ENCODE measurements at places on chromosomes 7 and 10.

DNA sequence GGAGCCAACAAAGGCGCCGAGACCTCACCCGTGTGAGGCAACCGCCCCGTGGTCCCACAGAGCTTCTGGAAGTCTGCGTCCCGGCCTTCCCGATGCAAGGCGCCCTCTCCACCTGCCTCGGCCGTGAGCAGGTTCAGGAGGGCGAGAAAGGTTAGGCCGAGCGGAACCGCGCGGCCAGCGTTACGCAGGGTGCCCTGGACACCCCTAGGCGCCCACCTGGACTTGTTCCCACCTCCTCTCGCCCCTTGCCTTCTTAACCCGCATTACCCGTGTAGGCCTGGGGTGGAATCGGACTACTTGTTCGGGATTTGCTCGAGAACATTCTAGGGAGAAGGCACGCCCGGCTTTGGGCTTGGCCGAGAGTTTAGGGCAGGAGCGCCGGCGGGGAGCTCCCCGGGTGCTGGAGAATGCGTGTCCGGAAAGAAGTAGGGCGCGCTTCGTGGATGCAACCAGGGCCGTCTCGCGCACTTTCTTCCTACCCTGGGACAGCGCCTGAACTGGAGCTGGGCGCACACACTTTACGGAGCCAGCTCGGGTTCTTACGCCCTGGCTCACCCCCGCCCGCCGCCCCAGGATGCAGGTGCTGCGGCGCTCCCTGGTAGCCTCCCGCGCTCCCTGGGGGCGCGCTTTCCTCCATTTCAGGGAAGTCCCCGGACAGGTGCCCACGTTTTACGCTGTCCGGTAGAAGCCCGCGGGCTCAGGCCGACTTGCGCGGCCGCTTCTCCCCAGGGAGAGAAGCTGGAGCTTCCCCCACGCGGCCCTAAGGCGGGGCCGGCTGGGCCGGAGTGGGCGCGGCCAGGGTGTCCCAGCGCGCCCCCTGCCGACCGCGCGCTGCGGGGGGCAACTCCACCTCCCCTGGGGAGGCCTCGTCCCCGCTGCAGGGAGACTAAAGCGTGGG, 74.5 kb downstream of the INSIG1 start:
- DNase-seq = no peak

DNA sequence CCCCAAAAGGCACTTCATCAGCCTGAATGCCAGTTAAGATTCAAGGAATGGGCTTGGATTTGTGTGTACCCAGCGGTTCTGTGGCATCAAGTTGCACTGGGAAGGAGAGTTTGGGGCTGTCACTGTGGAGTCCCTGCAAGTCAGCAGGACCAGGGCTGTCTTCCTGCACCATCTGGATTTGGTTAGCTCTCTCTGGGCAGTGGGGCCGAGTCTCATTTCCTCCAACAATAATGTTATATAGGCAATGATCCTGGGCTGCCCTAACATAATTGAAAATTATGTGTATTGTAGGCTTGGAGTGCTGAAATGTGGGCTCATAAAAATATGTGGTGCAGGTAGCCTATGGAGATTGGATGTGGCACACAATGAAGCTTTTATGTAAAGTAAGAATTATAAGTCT, 87.2 kb downstream of the TCF7L2 start:
- DNase-seq = no peak

DNA sequence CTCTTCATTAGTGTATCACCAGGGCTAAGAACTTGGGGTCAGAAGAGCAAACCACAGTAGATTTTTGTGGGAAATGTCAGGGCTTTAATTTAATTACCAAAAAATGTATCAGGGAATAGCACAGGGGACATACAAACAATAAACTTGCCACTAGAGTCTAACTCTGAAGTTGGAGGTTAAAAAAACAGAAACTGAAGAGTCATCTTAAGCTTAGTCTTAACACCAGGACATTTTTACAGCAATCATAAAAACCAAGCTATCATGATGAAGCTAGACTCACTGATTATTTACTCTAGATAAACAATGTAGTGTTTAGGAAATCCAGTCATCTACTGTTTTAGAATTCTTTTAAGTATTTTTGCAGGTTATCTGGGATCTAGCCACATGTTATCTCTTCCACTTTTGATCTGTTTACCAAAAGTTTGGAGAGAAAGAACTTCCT, 48.4 kb upstream of the GLI3 start:
- DNase-seq = no peak

DNA sequence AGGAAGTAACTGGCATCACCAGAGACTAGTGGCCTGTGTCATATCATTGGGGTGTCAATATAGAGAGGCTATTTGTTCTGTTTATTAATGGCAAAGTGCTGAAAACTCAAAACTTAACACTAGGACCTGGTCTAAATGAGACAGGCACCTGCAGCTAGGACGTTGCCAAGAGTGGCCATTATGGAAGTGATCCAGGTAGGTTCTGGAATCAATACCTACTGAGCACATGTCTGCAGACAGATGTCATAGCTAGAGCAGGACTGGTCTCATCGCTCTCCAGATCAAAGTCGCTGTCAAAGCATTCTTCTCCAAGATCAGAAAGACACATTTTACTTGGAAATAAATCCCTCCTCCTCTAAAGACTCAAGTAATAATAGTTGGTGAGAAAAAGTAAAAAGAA, 40.3 kb downstream of the THNSL1 start:
- DNase-seq = no peak

DNA sequence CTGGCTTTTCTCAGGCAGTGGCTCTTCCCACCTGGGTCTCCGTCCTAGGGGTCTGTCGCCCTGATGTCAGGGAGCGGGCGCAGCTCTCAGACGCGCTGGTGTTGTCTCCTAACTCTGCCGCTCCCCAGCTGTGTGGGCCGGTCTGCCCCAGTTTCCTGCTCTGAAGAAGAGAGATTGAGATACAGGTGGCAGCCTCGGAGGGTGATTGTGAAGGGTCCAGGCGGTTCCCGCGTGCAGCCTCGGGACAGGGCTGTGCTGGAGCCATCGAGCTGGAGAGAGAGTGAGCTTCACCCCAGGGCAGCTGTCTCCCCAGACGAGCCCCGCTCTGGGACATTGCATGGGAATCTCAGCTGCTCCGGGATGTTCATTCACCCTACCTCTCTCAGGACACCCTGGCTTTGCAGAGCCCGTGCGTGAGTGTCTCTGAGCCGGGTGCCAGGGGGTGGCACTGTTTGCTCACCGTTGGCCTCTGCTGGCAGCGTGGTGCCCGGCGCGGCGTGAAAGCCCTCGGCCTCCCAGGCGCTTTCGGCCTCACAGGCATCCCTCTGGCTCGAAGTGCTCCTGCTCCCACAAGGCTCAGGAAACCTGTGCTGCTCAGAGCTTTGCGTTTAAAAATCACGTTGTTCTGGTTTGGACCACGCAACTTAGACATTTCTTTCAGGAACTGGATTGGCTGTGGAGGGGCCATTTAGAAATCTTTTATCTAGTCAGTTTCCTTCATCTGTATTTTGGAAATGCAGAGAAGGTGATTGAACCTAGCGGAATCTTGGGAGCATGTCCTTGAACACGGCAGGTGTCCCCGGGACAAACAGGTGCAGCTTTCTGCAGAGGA, 33.8 kb upstream of the ZFAND2A start:
- no peak for DNase-seq

- DNase-seq = no peak
These were observed 80.4 kb downstream of the GPR26 start for GRCh38 chr10:123746520-123746919.

- no peak for DNase-seq
These were observed 744.2 kb downstream of the GRID1 start for GRCh38 chr10:85622425-85622824.

GRCh38 chr7:8305625-8306388, 43.8 kb upstream of the ICA1 start:
- DNase-seq = no peak

GRCh38 chr10:74585231-74586087, 240.9 kb upstream of the KAT6B start:
- no peak for DNase-seq

DNA sequence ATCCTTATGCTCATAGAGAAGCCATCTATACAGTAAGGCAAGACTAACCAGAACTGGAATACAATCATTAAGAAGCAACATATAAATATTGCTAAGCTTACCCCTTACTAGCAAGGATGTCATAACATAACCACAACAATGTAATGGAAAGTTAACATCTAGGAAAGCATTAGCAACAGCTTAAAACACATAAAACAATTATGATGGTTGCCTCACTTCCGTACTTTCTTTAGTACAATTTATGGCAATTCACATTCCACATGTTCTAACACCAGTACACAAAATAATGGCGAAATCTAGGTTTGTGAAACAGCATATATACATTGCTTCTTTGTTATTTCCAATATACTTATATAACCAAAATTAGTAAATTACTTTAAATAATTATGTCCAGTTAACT, 195.0 kb downstream of the AHR start:
- DNase-seq = no peak

DNA sequence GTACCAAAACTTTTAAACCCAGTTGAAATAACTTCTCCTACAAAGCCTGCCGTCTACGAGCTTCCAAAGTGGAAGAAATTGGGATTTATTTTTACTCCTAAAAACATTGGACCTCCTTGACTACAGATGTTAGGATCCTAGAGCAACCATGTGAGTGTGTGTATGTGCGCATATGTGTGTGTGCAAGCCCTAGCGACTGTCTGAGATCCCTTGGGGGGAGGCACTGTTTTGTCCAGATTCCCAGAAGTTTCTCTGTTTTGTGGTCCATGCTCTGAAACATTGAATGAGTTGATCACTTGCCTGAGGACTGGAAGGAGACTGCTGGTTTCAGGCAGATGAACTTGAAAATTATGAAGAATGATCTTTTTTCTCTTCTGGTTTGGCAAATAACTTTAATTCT, 312.3 kb upstream of the ZNF32 start:
- no peak for DNase-seq

DNA sequence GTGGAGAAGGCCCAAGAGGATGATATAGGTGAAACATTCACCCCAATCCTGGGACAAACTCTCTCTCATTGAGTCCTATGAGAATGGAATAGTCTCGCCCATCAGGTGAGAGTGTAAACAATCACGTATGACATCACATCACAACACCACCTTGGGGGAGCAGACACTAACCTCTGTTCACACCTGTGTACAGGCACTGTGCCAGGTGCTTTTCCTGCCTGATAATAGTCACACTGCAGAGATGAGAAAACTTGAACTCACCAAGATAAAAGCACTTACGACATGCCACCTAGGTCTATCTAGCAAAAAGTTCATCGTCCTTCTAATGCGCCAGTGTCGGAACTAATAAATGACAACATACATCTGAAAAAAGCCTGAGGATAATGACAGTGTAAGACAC, 187.8 kb downstream of the FAM107B start:
- no peak for DNase-seq

DNA sequence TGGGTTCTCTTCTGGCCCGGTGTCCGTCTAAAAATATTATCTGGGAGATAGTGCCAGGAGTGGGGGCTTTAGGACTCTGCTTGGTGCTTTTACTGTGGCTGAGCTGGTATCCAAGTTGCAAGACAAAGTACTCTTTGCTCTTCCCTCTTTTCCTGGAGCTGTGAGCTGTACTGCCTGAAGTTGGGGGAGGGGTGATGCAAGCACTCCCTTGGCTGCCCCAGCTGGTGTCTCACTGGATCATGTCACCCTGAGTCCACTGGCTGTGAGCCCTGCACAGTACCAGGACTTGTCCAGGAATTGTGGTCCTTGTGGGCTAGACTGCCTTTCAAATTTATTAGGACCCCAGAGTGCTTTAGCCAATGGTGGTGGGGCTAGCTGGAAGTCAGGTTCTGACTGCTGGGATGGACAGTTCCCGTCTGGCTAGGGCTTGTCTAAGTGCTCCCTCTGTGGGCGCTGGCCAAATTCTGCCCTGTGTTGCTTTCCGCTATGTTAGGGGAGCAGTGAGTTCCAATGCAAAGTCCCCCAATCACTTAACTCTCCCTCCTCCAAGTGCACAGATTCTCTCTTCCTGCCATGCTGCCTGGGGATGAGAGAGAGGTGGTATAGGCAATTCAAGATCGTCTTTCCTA, 13.1 kb downstream of the CC2D2B start:
- no peak for DNase-seq

GRCh38 chr7:159097661-159098423, 46.8 kb downstream of the VIPR2 start:
- no peak for DNase-seq

DNA sequence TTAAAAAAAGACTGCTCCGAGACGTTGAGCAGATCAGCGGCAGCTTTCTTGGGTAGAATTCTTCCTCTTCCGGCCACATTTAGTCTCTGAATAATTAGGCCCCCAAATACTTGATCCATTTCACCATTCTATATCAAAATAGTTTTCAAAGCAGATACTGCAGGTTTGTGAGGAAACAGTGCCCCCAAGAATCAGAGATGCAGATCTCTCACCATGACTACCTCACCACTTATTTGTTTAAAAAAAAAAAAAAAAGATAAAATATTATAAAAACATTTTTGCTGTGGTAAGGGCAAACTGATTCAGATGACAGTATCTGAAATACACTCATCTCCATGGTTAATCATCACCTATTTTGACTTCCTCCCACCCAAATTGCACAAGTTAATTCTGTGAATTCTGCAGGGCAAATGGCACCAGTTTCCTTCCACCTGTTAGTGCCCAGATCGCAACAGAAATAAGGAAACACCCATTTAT, 210.4 kb downstream of the FAM107B start:
- DNase-seq = no peak

- no peak for DNase-seq
These were observed 79.5 kb downstream of the SGMS1 start for GRCh38 chr10:50544095-50544856.

- DNase-seq = no peak
These were observed 79.6 kb downstream of the TNS3 start for GRCh38 chr7:47502240-47502877.

DNA sequence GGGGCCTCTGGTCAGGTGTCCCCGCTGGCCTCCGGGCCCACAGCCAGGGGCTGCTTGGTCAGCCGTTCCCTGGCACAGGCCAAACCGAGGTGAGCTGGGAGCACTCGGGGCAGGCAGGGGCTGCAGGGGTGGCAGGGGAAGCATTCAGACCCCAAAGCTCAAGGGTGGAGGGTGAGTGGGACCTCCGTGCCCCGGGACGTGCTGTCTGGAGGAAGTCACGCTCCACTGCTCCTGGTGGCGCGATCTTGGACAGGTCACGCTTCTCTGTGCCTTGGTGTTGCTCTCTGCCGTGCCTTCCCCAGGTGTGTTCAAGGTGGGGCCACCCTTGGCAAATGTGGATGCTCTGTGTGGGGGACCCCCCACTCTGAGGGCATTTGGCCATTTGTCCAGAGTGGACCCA, 24.6 kb upstream of the ELFN1 start:
- no peak for DNase-seq

DNA sequence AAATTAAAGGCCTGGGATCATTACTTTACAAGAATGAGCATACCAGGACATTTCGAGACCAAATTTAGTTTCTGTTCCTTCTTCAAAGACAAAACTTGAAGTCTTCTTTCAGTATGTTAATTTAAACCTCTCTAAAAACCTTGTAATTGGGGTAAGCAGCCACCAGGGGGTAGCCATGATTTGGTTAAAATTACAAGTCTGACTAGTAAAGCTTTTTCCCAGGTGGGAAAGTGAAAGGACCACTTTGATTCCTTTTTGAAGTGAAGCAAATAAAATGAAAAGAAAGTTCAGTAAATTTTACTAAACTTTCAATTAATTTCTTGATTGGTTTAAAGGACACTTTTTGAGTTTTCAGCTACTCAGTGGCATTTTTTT, 294.3 kb downstream of the BBS9 start:
- no peak for DNase-seq

- DNase-seq = no peak
These were observed 325.6 kb upstream of the KAT6B start for GRCh38 chr10:74500816-74501215.

GRCh38 chr7:92588561-92588960, 1.6 kb downstream of the FAM133B start:
- no peak for DNase-seq

All from stimulated activated CD8-positive, alpha-beta memory T cell treated with anti-CD3 and anti-CD28 coated beads, Interleukin-15, amount 100 ng/mL, for 24 hours (primary cell).